ENCODE measurements at places on chromosomes 2 and 18. TPM values are rescaled to one million over a fixed set of nuclear protein-coding genes. Genes with fewer than 3 reads are reported as not detected.

GRCh38 chr2:23381084-23381483 lies 3.9 kb upstream of the KLHL29 start:
- DNase-seq = peak; percentile 28

DNA sequence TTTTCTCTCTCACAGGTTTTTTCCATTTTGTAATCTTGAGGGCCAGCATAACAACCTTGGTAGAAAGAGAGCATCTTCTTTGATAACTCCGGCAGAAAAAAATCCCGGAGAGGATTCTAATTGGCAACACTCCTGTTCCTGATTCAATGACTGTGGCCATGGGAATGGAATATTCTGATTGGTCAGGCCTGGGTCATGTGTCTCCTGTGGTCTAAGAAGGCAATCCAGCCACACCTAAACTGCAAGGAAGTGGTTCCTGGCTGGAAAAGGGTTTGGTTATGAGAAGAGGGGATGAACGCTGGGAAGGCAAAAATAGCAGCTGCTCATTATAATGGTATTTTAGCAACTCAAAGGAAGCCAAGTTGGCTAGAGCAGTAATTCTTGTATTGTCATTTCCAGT lies 24.8 kb upstream of the ZNF638 start:
- DNase-seq = peak; percentile 89

ZSWIM2 gene
- not detected for total RNA-seq

- no peak for DNase-seq
Observed at GRCh38 chr2:26580751-26581150, 60.4 kb downstream of the CIB4 start.

TPGS2 gene
- 115 TPM for total RNA-seq

GRCh38 chr2:112001942-112002341 lies 53.1 kb upstream of the TMEM87B start:
- no peak for DNase-seq

NTSR2 gene
- not detected for total RNA-seq

GRCh38 chr2:84942964-84943421 lies 28.0 kb upstream of the KCMF1 start:
- no peak for DNase-seq

DNA sequence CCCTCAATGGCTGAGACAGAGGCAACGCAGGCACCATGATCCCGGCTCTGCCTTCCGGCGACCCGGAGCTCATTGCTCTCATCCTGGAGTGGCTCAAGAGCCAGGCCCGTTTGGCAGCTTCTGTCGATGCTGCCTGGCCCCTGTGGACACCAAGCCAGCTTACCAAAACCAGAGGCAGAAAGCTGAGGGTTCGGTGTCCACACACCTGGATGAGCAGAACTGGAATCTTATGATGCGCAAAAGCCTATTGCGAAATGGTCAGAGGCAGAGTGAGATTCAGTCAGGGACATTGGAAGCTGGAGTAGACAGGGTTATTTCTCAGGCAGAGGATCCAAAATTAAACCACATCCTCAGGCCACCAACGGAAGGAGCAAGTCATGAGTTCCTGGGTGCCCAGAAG lies 34.9 kb upstream of the TGIF1 start:
- no peak for DNase-seq

- DNase-seq = no peak
Observed at GRCh38 chr2:23107327-23107941, 277.5 kb upstream of the KLHL29 start.

OSBPL6 gene
- total RNA-seq = 5.2 TPM

GREB1L gene
- total RNA-seq = 3.7 TPM

- no peak for DNase-seq
Observed at GRCh38 chr2:62831729-62832128, 126.2 kb downstream of the EHBP1 start.

WNT10A gene
- not detected for total RNA-seq

CGREF1 gene
- 9.3 TPM for total RNA-seq

DNA sequence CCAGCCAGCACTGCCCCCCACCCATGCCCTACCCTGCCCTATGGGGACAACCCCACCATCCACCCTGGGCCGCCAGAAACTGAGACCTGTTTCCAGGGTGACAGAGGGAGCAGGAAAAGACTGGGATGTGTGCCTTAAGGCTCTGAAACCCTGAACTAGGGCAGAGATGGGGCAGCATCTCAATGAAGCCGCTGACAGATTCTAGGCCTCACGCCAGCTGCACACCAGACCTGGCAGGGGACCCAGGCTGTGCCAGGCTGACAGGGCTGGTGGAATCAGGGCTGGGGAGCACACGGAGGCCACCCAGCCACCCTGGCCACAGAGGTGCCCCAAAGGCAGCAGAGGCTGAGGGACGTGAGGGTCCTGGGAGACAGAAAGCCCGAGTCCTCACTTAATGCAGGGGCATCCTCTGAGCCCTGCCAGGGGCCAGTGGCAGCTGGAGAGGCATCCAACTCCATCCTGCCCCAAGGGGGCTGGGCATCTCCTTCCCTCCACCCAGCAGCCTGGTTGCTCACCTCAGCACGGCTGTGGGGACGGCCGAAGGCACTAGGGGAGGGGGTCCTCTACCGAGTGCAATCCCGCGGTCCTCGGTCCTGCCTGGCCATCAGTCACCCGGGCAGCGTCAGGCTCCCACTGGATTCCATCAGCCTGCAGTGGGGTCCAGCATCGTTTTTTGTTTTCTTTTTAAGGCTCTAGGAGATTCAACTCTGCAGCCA lies 169.2 kb downstream of the ZFP36L2 start:
- DNase-seq = no peak

DNA sequence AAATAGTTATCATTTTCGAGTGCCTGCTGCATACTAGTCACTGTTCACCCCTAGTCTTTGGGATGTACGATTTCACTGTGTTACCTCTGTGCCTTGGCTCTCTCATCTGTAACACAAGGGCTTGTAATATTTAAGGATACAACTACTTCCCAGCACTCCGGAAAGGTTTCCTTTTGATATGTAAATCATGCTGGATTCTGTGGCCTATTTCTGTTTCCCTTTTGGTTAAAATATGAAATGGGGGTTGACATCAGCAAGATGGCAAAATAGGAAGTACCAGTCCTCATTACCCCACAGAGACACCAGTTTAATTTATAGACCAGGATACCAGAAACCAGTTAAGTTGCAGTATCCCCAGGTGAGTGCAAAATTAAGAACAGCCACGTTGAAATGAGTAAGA lies 23.5 kb downstream of the PSMG2 start:
- DNase-seq = no peak

- DNase-seq = no peak
Observed at GRCh38 chr2:223165423-223166214, 113.6 kb downstream of the KCNE4 start.

FEV gene
- total RNA-seq = not detected

RBMS1 gene
- total RNA-seq = 70.2 TPM

MC5R gene
- not detected for total RNA-seq

CPO gene
- total RNA-seq = not detected

DNA sequence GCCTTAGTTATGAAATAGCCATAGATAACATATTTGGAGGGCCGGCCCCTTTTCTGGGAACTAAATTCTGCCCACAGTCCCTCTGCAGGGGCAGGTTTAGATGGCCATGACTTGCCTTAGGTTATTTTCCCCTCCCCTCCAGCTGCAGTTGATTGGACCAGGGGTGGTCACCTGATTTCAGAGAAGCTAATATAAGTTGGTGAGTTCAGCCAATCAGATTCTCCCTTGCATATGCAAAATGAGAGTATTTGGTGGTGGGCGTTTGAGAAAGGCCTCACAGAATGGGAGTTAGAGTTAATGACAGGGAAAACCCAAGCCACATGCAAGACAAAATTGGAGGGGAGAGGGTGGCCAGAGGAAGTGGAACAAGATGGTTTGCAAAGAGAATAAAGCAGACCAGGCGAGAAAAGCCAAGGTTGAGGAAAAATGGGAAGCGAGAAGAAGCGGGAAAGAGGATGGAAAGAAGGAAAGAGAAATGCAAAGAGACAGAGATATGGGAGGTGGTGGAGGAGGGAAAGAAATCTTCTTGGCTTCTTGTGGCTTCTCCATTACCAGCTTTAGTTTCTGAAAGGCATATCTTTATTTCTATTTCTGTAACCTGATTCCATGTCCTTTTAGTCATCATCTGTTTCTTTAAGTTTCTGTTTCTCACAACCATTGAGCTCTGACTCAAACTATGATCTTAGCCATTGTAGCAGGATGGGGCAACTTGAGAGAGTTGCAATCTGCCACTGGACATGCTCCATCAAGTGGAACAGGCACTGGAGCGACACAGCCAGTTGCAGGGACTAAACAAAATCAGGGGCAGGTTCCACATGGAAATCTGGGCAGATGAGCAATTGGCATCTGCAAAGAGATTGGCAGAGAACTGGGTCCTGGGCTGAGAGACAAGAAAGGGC lies 108.1 kb upstream of the SIX3 start:
- no peak for DNase-seq

MYL1 gene
- total RNA-seq = not detected

GRCh38 chr2:57372237-57372984 lies 674.2 kb upstream of the VRK2 start:
- DNase-seq = no peak

GRCh38 chr2:126272401-126272800 lies 383.6 kb upstream of the GYPC start:
- DNase-seq = no peak

AGXT gene
- not detected for total RNA-seq

DNA sequence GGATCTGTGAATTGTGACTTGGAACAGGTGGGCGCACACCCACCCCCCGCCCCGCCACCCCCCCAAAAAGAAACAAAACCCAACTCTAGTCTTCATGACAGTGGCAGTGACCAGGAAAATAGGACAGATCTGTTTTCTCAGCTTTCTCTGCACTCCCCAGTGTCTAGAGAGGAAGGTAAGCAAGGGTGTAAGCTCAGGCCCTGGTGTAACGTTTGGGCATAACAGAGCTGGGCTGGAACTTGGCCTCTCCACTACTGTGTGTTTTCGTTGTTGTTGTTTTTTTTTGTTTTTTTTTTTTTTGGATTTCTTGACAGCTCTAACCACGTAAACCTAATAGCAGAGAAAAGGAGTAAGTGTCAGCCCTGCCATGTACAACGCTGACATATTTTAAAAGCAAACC lies 1160.8 kb downstream of the DPP10 start:
- no peak for DNase-seq

GRCh38 chr2:162824304-162824703 lies 14.3 kb downstream of the KCNH7 start:
- DNase-seq = no peak

DNA sequence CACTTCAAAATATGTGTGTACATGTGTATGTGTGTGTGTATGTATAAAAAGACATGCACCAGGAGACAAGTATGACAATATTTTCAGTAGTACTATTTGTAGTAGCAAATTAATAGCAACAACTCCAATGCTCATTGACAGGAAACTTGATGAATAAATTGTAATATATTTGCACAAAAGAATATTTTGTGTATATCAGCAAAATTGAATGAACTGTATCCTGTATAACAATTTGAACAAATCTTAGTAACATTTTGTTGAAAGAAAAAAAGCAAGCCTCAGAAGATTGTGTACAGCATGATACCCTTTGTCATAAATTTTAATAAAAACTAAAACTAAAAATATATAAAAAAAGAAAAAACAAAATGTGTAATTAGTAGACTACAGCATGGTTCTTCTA lies 1367.3 kb upstream of the TMEFF2 start:
- DNase-seq = no peak

CD302 gene
- total RNA-seq = 23.0 TPM

GRCh38 chr2:38315707-38316333 lies 61.3 kb downstream of the ATL2 start:
- DNase-seq = peak; percentile 69

GREB1 gene
- 1.7 TPM for total RNA-seq

DTNA gene
- total RNA-seq = 34.3 TPM

UNC80 gene
- total RNA-seq = not detected

DNA sequence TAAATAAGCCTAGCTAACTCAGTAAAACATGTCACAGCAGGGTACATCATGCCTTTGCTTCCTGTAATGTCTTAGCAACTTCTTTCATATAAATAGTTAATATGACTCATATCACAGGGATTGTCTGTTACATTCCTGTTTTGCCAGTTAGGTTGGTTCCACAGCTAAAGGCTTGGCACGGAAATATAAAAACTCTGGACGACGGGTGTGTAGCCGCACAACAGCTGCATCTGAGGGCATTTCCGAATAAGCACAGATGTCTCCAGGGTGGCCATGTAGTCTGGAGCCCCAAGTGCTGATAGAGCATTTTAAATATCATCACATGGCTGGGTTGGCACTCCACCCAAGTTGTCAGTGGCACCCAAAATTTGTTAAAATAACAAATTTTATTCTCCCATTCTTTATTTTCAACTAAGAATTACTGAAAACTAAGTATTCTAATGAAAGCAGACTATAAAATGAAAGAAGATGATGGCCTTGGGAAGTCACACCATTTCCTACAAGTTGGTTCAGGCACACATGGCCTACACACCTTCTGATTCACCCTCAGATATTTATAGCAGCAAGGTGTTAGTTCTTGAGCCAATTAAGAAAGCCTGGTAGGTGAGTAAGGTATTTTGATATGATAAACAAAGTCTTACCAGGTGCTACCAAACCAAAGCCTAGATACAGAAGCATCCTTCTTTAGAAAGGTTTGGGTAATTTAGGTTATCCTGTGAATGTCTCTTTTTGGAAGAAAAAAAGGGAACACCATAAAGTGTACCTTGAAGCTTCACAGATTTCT lies 61.8 kb upstream of the STK17B start:
- DNase-seq = peak; percentile 73

- no peak for DNase-seq
Observed at GRCh38 chr2:18167871-18168270, 289.4 kb downstream of the KCNS3 start.

- no peak for DNase-seq
Observed at GRCh38 chr2:235897992-235898391, 270.2 kb downstream of the GBX2 start.

GRCh38 chr18:55430026-55430425 lies 158.0 kb downstream of the TCF4 start:
- no peak for DNase-seq

- DNase-seq = peak; percentile 59
Observed at GRCh38 chr2:153519257-153519875, 40.8 kb upstream of the RPRM start.

DNA sequence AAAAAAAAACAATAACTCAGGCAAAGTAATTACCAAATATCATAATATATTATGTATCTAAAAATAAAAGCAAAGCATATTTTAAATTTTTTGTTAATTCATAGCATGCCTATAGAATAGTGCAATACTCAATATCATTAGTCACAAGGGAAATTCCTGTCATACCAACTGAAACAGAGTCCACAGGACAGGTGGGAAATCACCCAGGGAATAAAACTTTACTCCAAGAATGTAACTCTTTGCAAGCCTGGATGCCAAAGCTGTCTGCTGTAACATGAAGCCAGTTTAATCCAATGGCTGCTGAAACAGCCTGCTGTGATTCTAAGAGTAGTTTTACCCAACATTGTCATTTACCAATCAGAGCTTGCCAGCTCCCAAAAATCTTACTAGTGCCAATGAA lies 40.0 kb upstream of the SULT1C3 start:
- peak; percentile 13 for DNase-seq

RFTN2 gene
- total RNA-seq = 16.4 TPM

ST8SIA3 gene
- total RNA-seq = 0.08 TPM
